Stimulated activated CD4-positive, alpha-beta T cell treated with anti-CD3 and anti-CD28 coated beads, TNF-alpha, amount 100 ng/mL, for 4 hours (primary cell): ENCODE measurements at places on chromosomes 1 and 21.

- no peak for DNase-seq
These were observed 22.0 kb upstream of the KIF26B start for GRCh38 chr1:245132771-245133170.

DNA sequence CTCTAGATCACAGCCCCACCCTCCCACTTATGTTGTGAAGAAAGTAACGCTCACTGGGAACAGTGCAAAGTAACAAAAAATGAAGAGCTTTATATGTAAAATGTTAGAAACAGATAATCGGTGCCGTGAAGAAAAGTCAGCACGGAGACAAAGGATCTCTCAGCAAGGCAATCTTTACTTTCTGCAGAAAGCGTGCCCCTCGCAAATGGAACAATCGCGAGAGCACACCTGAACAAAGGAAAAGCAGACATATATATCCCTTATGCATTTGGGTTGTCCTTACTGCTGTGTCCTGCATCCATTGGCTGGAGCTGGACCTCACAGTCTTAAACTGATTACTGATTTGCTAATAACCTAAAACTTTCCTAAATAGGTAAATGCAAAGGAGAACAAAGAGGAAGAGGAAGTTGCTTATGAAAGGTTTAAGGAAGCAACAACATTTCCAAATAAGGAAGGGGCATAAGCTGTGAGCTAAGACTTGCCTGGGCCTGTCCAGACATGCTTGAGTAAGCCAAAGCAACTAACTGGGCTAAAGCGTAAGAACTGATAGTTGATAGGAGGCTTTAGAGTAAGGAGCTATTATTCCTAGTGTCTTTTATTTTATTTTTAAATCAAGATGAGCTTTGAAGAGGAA, 89.7 kb downstream of the GTF2B start:
- no peak for DNase-seq

- no peak for DNase-seq
These were observed 37.5 kb upstream of the ANGPTL1 start for GRCh38 chr1:178908358-178908757.

- peak; percentile 59 for DNase-seq
These were observed 13.5 kb downstream of the ADAMTSL4 start for GRCh38 chr1:150562446-150563339.

DNA sequence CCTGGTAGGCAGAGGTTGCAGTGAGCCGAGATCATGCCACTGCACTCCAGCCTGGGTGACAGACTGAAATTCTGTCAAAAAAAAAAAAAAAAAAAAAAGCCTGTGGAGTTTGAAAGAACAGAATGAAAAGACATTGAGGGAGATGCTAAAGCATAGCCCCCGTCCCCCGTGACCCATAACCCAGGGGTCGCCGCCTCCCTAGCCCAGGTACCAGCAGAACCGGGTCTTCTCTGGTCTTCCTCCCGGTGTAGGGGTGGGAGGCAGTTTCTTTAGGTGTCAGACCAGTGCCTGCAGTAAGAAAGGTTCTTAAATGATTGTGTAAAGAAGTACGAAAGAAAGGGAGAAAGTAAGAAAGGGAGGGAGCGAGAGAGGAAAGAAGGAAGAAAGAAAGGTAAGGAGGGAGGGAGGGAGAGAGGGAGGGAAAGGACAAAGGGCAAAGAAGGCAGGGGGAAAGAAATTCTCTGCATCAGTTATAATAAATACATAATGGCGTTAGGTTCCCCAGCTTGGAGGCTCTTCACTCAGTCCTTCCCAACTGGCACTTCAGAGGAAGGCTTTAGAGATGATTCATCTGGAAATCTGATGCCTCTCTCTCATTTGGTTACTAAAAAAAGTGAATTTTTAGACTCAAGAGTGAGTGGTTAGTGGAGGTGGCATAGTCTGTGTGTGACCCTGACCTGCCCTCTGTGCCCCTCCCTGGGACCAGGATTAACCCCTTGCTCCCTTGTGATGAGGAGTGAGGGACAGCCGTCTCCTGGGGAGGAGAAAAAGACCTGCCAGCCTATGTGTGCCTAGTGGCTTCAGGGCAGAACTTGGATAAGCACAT, 1.1 kb downstream of the IL24 start:
- DNase-seq = no peak

DNA sequence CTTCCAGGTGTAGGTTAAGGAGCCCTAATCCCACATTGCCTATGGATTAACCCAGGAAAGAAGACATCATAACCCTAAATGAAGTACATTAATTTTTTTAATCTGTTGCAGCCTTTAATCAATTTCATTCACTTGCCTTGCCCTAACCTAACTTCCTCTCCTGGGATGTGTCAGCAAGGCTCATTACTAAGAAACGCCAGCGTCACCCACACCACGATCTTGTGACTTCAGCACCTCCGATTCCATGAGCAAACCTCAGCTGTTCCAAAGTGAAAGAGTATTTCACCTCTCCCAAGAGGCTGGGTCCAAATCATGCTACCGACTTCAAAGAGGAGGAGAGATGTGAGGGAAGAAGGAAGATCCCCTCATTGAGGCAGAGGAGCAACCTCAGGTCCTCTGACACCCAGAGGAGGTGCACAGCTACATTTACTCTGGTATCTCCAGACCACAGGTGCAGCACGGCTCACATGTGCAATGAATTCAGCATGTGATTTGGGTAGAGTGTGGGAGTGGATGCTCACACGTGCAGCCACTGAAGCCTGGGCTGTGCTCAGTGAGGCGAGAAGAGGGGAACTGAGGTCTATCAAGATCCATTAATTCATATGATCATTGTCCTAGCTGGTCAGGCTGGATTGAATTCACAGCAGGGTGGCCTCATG, 134.1 kb downstream of the SLC30A10 start:
- DNase-seq = no peak

- no peak for DNase-seq
These were observed 330.0 kb downstream of the BARHL2 start for GRCh38 chr1:90386899-90387720.

GRCh38 chr1:1200876-1201810, 5.2 kb downstream of the TNFRSF18 start:
- DNase-seq = peak; percentile 95

GRCh38 chr1:94688646-94689045, 131.5 kb upstream of the SLC44A3 start:
- no peak for DNase-seq

DNA sequence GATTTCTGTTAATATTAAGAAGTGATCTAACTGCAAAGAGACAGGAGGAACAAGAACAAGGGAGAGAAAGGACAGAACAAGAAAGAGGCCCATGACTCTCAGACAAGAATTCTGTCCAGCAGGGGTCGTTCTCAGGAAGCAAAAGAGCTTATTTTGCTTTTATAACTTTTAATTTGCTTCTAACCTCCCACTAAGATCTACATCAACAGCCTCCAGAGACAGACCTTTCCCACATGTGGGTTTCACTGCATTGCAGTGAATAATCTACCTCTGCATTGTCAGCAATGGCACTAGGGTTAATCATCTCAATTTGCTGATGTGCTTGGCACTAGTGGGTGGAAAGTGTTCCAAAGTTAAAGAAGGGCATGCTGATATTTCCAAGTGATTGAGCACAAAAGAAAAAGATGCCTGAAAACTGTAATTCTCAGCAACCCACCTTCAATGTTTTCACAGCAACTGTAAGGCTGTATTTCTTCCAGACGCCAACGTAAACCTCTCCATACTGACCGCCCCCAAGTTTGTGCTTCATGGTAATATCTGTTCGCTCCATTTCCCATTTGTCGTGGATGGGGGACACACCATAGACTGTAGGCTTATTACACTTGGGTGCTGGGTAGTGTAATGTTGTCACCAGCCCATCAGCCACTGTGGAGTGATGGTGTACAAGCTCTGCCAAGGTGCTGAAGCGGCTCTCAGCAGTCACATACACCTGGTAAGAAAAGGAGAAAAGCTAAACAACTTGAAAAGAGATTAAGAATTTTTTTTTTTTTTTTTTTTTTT, 39.5 kb downstream of the TOR3A start:
- peak; percentile 23 for DNase-seq

DNA sequence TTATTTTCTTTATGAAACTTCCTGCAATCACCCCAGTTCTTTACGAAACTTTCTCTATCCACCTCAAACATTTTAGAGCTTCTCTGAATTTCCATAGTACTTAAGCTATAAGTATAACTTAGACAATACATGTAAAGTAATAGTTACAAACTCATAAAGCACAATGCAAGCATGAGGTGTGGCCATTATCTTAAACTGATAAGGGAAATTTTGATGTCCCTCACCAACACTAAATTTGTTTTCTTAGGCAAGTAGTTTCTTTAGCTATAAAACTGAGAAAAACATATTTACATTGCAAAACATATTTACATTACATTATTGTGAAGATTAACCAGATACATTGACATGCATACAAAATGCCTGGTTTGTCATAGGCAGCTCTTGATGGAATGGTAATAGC, 146.4 kb upstream of the ATP1B1 start:
- no peak for DNase-seq

GRCh38 chr1:79122521-79122920, 116.0 kb upstream of the ADGRL4 start:
- DNase-seq = no peak

GRCh38 chr1:203098445-203098844, 12.6 kb upstream of the MYOG start:
- no peak for DNase-seq

DNA sequence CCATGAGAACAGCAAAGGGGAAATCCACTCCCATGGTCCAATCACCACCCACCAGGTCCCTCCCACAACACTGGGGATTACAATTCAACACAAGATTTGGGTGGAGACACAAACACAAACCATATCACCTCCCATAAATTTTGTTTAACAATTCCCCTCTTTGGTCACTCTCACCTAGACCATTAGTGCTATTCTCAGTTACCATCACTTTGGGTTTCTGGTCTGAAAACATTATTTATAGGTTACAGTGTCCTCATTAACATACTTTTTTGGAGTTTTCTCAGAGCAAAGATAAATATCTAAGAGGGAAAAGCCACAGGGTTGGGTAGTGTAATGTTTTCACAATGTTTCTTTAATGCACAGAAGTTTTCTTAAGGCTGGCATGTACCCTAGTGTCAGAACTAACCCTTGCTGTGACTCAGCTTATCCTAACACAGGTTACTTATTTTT, 47.7 kb upstream of the DNAH14 start:
- no peak for DNase-seq

GRCh38 chr21:31286621-31287020, 57.4 kb downstream of the TIAM1 start:
- no peak for DNase-seq

DNA sequence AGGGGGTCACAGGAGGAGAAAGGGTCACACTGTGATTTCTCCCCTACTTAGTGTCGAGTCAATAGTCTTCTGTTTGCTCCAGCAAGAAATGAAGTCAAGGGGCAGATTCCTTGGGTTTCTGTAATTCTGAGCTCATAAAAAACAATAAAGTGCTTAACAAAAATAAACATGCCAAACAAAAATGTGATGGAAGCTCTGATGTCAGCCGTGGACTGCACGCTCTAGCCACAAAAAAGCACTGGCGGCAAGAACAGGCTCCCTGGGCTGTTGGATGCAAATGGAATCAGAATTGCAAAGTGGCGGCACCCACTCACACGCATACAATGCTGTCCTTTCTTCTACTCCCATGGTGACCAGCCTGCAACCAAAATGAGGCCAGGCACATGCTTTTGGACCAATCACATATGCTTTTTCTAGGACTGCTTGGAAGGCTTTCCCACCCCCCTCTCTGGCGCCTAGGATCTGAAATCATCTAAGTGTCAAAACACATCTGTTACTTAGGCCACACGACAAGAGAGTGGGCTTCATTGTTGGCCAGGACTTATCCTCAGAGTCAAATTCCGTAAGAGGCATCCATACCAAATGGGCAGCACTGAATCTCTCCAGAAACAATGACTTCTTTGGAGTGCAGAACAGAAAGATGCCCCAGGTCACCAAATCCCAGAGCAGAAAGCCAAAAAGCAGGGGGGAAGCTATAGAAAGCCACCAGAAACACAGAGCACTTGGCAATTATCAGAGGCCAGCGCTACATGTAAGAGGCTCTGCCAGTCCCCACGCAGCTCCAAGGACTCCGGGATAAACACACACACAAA, 9.2 kb downstream of the C1orf198 start:
- no peak for DNase-seq

GRCh38 chr1:55536545-55536865, 321.3 kb upstream of the USP24 start:
- DNase-seq = no peak

DNA sequence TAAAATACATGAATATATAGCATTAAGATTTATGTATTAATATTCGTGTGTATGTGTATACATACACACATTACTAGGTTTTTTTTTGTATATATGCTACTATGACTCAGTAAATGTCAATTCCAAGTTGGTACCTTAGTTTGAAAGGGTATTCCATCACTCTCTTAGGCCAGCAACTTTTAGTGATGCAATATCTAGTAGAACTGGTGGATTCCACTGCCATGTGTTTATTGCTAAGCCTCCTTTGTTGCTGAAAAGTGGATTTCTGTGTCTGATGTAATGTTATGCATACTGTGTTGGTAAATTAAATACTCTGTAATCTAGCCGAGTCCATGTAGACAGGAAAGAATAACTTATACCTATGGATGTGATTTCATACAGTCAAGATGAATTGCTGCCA, 16.9 kb upstream of the COL11A1 start:
- no peak for DNase-seq

DNA sequence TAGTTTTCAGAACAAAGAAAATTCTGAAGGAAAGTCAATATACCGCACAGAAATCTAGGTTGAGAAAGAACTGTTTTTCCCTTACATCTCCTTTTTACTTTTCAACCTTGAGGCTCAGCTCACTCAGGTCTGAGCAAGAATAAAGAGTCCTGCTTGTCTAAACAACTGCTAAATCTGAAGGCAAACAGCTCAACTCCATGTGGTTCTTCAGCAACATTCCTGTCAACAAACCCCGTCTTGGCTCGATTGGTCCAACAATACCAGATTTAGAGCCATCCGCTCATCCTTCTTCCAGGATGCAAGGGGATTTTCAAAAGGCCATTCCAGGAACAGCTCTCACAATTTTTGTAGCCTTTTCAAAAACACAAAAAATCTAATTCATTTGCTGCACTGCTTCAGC, 119.8 kb downstream of the HLCS start:
- DNase-seq = no peak

GRCh38 chr1:157369808-157370521, 182.3 kb downstream of the FCRL5 start:
- DNase-seq = no peak

DNA sequence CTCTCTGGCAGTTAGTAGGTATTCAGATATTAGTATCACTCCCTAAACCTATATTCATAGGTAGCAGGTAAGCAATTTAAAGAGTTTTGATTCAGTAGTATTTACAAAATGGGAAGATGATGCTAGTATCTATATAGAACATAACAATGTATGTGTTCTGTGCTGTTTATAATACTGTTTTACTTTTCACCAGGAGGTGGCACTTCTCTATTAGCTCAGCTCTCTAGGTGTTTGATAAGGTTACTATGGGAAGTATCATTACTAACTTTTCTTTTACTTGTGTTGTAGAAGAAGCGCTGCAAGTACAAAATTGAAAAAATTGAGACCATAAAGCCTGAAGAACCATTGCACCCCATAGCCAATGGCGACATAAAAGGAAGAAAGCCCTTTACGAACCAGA, 49.4 kb upstream of the FASLG start:
- no peak for DNase-seq

DNA sequence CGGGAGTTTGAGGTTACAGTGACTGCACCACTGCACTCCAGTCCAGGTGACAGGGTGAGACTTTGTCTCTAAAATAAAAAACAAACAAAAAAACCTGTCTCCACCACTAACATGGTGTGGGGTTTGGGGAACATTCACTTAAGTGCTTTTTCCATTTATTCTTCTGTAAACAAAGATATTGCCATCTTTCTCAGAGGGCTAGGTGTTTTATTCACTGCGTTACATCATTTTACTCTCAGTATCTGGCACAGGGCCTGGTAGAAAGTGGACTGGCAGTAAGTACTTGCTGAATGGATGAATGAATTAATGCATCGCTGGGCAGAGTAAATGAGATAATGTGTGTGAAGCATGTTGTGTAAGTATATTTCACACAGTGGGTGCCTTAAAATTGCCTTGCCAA, 20.1 kb downstream of the KIAA0040 start:
- DNase-seq = no peak
